ENCODE measurements at places on chromosomes 3 and 15. TPM values are rescaled to one million over a fixed set of nuclear protein-coding genes. Genes with fewer than 3 reads are reported as not detected.

Gene GRAMD1C
- polyA plus RNA-seq, result 0.75 TPM

Gene SFMBT1
- polyA plus RNA-seq, result 4.4 TPM

Gene SLCO2A1
- polyA plus RNA-seq, result 3.6 TPM

Gene PP2D1
- polyA plus RNA-seq, result not detected

Gene SEMA5B
- polyA plus RNA-seq, result 1.3 TPM

Gene CSTA
- 37.9 TPM for polyA plus RNA-seq

Gene SUCNR1
- polyA plus RNA-seq, result 0.53 TPM

Gene ZKSCAN7
- 4.9 TPM for polyA plus RNA-seq

Gene SERPINI2
- 0.33 TPM for polyA plus RNA-seq

Gene KY
- polyA plus RNA-seq, result 0.34 TPM

Gene LRRC2
- 6.9 TPM for polyA plus RNA-seq

Gene GOLGA6B
- not detected for polyA plus RNA-seq

Gene PDZRN3
- 102 TPM for polyA plus RNA-seq

Gene CHRM5
- polyA plus RNA-seq, result not detected

Gene TM4SF4
- polyA plus RNA-seq, result 4.5 TPM

Gene PIERCE2
- polyA plus RNA-seq, result 2.6 TPM
